ENCODE measurements at places on chromosomes 12 and 14.

DNA sequence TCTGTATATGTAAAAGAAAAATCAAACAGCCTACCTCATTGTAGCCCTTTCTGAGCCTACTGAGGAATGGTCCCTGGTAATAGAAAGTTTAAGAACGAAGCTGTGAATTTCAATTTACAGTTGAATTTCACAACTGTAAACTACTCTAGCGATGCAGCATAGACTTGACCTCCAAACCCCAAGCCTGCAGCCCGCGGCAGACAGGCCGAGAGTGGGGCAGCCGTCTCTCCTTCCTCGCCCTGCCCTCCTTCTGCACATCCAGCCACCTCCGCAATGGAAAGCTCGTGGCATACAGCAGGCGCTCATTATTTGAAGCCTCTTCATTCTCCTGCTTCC lies 15.3 kb downstream of the RNASE2 start:
- no peak for DNase-seq

- no peak for DNase-seq
These were observed 34.2 kb downstream of the TBX5 start for GRCh38 chr12:114371733-114372132.

DNA sequence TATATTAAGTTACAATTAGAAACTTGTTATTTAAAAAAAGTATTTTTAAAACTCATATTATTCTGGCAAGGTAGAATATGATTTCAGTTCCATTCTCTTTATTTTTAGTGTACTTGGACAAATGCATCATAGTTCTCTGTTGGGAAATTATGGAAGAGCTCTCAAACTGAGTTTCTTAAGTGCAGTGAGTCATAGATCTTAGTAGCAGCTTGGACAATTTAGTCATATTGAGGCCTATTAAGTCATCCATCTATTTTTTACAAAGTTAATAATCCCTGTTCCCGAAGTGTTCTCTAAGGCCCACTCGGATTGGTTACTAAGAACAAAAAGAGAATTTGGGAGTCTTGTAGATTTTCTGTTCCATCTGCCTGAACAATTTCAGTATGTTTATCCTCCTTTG lies 113.9 kb downstream of the ANO4 start:
- DNase-seq = no peak

- no peak for DNase-seq
These were observed 368.3 kb downstream of the ZFP36L1 start for GRCh38 chr14:68424443-68425172.

- DNase-seq = no peak
These were observed 259.5 kb upstream of the PKP2 start for GRCh38 chr12:33156042-33156441.

Measured in thymus (tissue), 14 donors.